RKO (cell line): ENCODE measurements at places on chromosomes 12 and 14.
A peak's percentile ranks its signal among the peaks of the same experiment; 100 is the strongest.

GRCh38 chr14:24056800-24057184 is 5.0 kb downstream of the CARMIL3 start:
- DNase-seq = no peak

- DNase-seq = peak; percentile 58
Measured at GRCh38 chr14:104689109-104689880, at the start of gene INF2. Gene INF2, plus strand, starts transcription at chr14:104689618. Its CDS starts 11,748 bp downstream, at chr14:104701366.

DNA sequence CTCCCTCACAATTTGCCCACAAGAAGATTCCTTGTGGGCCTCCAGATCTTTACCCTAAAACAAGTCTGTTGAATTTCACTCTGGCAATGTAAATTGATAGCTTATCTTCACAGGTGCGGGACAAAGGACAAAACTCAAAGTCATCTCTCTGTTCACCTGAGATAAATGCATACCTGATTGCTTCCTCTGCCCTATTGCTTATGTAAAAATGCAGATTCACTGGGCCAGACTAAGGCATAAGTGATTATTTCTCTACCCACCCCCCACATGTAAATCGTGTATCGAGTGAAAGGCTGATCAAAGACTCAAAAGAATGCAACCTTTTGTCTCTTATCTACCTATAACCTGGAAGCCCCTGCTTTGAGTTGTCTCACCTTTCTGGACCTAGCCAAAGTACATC is 316.8 kb downstream of the SSPN start:
- DNase-seq = no peak

DNA sequence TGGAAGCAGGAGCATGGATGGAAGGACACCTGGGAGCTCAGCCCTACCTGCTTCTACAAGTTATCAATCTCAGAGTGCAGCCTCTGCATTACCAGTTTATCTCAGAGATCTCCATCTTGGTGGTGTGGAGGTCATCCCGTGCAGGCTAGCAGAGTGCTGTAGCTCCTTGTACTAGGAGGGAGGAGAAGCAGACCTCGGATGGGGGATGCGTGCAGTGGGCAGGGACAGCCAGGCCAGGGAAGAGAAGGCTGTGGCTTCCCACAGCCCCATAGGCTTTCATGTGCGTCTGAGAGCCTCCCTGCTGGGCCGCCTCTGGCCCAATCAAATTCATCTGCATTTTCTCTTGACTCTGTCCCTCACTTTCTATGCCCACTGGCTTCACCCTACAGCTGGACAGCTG is 8.8 kb upstream of the KRT82 start:
- DNase-seq = no peak
